ENCODE measurements at places on chromosomes 2 and 18.

DNA sequence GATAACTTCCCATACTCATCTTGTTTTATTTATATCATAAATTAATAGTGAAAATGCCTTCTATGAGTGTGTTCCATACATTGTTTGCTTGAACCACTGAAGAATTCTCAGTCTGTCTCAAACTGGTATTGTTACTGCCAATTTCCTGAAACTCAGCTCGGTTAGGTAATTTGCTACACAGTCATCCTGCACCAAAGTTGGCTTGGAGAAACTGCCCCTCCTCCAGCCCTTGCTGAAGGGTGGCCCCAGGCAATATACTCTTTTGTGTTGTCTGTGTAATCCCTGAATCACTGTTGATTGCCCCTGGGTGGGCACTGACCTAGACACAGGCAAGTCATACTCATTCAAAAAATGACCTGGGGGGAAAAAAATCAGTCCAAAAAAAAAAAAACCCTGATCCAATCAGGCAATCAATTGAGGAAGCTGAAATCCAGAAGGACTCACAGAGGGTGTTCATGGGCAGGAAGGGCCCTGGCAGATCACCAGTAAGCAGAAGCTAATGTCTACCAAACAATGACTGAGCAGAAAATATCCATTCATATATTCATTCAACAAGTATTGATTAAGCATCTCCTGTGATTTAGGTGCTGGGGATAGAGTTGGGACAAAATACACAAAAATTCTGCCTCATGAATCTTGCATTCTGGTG lies 3.8 kb upstream of the SESTD1 start:
- no peak for DNase-seq

DNA sequence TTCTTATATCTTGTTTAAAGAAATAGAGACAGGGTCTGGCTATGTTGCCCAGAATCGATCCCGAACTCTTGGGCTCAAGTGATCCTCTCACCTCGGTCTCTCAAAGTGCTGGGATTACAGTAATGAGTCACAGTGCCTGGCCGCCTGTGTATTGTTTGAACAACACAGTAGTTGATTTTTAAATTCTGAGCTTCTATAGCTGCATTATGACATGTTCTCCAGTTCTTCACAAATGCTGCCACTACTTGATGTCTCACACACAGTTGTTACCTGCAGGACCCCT lies 7.7 kb upstream of the RHOB start:
- DNase-seq: no peak

GRCh38 chr2:107807988-107808387 lies 18.7 kb upstream of the RGPD4 start:
- no peak for DNase-seq

- DNase-seq: no peak
Observed at GRCh38 chr2:207528980-207529329, 807 bp upstream of the CREB1 start.

All from right kidney (tissue), 9 donors.